NCI-H460 (cell line): ENCODE measurements at places on chromosomes 12 and 14. TPM values are rescaled to one million over a fixed set of nuclear protein-coding genes. Genes with fewer than 3 reads are reported as not detected.

GYS2 gene
- not detected in 2 replicates for total RNA-seq

LRRIQ1 gene
- 0.72 and 2.5 TPM in 2 replicates for total RNA-seq

CRY1 gene
- 45.7 and 47.4 TPM in 2 replicates for total RNA-seq

- no peak for DNase-seq
Observed at GRCh38 chr12:68237078-68237477, 11.5 kb upstream of the IL26 start.

- no peak for DNase-seq
Observed at GRCh38 chr12:83388551-83388950, 701.8 kb downstream of the TMTC2 start.

- DNase-seq, result no peak
Observed at GRCh38 chr12:25365340-25365730, 114.6 kb upstream of the KRAS start.

GRCh38 chr12:120283318-120283717 is 8.4 kb downstream of the RNU4-2 start:
- no peak for DNase-seq
